ENCODE measurements at places on chromosomes 6 and 20. TPM values are rescaled to one million over a fixed set of nuclear protein-coding genes. Genes with fewer than 3 reads are reported as not detected.

- DNase-seq, result peak; percentile 25
Observed at GRCh38 chr6:164022632-164023031, 608.1 kb downstream of the QKI start.

GRCh38 chr6:43952746-43953145 is 174.5 kb downstream of the MRPL14 start:
- DNase-seq, result peak; percentile 52

GRCh38 chr6:6616656-6617055 is 28.1 kb downstream of the LY86 start:
- no peak for DNase-seq

- no peak for DNase-seq
Observed at GRCh38 chr6:128078276-128078675, 177.4 kb upstream of the THEMIS start.

DNA sequence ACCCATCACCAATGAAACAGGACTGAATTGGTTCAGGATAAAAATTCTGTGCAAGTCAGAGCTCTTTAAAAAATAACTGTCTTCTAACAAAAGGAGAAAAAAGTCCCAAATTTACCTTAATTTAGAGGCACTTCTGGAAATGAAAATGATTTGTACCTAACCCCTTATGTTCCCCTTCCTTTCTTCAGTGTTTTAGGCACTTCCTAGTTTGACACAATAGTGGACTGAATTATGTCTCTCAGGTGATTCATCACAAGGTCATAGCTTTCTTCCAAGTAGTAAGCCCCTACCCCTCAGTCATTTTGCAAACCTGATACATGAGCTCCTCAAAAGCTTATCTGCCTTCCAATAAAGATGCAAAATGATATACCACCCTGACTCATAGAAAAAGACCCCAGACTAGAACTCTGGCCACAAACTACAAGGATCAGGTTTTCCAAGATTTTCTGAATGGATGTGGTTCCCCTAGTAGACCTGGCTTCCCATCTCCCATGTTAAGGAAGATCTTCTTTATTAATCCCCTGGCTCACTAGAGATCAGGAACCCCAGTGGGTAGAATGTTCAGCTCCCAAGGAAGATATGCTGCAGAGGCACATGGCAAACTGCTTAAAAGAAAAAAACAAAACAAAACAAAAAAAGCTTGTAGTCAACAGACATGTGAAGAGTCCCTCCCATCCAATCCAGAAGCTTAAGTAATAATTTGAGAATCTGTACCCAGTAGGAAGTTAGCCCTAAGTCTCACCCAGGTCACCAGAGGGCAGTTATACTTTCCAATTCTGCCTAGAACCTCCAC is 3.6 kb downstream of the PPP1R10 start:
- no peak for DNase-seq

DNA sequence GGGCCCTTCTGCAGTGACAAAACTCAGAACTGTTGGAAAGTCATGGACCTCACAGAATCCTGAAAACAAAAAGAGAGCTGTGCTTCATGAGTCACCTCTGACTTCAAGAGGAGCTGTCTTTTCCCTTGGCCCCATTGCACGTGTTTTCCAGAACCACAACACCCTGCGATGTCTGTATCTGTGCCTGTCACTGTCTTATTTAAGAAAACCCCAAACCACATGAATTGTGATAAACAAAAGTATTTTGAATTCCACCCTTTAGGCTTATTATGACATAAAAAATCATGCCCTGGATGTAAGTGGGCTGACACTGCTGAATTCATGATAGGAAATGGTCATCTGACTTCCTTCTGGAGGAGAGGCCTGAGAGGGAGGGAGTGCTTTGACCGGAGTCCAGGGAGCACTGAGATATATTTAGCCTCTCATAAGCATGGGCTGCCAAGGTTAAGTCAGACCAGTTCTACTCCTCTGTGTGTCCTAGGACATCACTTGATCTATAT is 96.4 kb upstream of the DUSP22 start:
- no peak for DNase-seq

DNA sequence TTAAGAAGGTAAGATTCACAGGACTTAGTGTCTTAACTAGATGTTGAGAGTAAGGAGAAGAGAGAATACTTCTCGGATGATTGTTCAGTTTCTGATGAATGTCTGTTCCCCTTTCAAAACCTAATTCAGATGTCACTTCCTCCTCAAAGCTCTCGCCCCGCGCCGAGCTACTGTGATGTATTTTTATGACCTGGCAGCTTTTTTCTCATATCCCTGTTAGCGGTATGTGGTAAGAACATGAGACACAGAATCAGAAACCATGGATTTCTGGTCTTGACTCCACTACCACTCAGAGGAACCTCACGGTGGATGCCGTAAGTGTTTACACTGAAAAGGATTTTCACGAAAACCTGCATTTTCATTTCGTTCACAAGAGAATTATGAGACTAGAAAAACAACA is 48.4 kb downstream of the CEP43 start:
- no peak for DNase-seq

DNA sequence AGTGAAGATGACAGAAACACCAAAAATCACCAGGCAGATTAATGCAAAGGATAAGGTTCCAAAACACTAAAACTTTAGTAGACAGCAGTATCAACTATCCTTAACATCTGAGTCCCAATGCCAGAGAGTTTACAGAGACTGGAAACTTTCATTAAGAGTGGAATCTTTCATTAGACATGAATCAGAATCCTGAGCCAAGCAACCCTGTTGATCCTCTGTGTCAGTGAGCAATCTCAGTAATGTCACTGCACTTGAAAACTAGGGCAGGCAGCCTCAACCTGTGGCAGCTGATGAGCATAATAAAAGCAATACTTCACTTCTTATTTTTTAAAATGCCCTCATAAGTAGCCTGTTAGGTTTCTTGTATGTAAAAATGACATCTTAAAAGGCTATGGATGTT is 252.8 kb upstream of the PLN start:
- DNase-seq, result no peak

- DNase-seq, result peak; percentile 16
Observed at GRCh38 chr6:136761227-136761922, 30.9 kb downstream of the MAP3K5 start.

GRCh38 chr6:56932910-56933477 is 21.9 kb upstream of the BEND6 start:
- DNase-seq, result no peak

GRCh38 chr6:49549691-49550491 is 577 bp upstream of the C6orf141 start:
- DNase-seq, result no peak

DNA sequence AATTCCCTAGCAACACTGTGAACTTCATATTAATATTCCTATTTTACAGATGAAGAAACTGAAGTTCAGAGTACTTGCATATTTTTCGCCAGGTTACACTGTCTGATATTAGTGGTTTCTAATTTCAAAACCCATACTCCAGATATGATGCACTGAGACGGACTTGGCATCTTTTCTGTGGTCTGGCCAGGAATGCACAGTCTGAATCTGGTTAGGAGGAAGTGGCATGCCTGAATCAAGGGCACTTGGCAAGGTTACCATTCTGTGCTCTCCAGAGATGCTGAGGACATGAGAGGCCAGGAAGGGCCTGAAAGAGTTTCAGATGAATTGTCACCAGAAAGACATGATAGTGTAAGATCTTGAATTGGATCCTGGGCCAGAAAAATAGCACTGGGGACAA is 150.1 kb downstream of the HAO1 start:
- DNase-seq, result no peak

DNA sequence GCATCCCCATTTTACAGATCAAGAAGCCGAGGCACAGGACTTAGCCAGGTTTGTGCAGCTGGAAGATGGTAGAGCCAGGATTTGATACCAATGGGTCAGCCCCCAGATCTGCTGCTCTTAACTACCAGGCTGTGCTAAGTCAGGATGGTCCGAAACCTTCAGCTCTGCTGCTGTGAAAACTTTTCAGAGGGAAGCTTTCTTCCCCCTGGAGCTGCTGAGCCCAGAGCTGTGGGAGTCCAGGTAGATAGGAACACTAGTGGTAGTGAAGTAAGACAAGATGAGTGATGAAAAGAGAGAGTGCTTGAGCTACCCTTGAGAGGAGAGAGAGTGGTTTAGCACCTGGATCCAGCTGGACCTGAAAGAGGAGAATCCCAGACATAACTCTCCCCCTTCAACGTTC is 230.8 kb downstream of the CDH4 start:
- DNase-seq, result no peak

GRCh38 chr20:6802227-6802626 is 34.7 kb downstream of the BMP2 start:
- DNase-seq, result no peak

- peak; percentile 56 for DNase-seq
Observed at GRCh38 chr6:33427585-33428223, 7.8 kb downstream of the SYNGAP1 start.

DNA sequence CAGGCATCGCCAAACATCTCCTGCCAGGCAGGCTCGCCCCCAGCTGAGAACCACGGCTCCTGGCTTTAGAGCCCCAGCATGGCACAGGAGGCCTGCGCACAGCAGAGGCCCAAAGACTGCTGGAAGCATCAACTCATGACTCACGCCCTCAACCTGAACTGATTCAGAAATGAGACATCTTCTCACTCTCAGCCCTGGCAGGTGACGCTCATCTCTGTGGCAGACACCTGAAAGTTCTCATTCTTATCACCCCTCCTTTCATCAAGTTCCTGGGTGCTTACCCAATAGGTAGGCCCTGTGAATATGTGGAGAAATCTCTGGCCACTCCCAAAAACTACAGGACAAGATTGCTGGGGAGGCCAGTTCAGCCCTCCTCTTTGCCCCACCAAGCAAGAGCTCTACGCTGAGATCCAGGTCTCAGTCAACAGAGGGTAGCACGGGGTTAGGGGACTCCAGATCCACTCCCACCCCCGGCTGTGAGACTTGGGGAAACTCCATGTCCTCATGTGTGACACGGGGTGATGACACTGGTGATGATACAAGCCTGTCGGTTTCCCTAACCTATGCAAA is 11.3 kb downstream of the NFATC2 start:
- no peak for DNase-seq

DNA sequence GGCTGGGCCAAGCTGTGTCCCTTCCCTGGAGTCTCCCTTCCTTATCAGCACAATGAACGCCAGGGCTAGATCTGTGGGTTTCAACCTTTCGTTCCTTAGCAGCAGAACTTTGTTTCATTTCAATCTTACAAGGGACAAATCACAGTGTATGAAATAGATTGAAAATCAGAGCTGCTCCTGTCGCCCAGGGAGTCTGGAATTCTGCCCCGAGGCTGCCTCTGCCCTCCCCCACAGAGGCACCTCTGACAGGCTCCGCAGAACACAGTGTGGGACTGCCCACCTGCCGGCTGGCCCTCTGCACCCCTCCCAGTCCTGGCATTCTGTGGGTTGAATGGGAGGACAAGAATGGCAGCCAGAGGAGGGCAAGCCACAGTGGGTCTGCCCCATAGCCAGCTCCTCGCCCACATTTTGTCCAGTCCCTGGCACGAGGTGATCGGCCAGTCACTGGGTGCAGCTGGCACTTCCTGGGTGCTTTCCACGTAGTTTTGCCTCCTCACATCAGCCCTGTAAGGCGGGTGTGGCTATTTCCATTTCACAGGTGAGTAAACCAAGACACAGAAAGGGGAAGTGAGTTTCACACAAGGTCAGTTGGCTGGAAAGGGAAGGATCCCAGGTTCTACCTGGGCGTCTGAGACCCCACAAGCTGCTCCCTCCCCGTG is 26.1 kb downstream of the MANBAL start:
- no peak for DNase-seq

DNA sequence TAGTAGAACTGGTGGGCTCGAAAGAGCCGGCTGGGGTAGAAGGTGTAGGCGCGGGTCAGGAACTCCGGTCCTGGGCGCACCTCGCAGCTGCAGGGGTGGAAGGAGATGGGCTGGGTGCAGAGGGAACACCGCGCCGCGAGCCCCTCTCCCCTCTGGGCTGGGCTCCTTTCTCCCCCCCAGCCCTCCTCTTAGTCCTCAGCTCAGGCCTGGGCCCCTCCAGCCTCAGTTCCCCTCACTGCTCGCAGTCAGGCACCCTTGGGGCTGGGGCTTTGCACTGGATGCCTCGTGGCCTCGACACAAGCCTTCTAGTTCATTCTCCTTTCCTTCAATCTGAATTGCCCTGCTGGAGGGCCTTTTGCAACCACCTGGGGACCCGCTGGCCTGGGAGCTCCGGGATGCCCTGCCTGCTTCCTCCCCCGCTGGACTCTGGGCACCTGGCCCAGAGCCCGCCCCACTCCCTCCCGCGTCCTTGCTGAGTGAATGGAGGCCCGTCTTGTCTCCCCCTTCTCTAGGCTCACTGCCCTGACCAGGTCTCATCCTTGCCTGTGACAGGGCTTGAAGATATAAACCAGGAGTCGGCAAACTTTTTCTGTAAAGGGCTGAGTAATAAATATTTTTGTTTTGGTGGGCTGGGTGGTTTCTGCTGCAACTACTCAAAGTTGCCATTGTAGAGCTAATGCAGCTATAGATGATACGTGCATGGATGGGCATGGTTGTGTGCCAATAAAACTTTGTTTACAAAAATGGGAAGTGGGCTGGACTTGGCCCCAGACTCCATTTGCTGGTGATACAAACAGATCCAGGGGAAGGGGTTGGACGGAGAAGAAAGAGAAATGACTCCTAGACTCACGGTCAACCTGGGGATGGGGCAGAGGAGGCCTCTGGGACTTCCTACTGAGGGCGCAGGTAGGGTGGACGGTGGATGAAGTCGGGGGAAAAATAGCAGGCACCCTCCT is 47.3 kb downstream of the APCDD1L start:
- no peak for DNase-seq

GRCh38 chr6:80501636-80502035 is 395.2 kb downstream of the BCKDHB start:
- no peak for DNase-seq

DNA sequence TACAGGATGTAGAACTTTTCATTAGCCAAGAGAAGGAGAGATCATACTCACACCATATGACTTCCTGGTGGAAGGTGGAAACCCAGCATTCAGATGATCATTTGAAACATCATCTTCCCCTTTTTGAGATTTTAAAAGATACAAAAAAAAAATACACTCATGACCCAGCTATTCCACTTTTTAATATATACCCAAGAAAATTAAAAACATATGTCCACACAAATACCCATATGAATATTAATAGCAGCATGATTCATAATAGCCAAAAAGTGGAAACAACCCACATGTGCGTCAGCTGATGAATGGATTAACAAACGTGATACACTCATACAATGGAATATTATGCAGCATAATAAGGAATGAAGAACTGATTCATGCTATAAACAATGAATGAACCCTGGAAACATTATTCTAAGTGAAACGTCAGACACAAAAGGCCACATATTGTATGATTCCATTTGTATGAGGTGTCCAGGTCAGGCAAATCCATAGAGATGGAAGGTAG is 130.0 kb upstream of the SGK1 start:
- DNase-seq, result no peak

The CYP39A1 gene
- polyA plus RNA-seq, result 0.58 TPM

The HCK gene
- 1.2 TPM for polyA plus RNA-seq

The MUC21 gene
- 0.01 TPM for polyA plus RNA-seq

The FAM83B gene
- polyA plus RNA-seq, result 0.04 TPM

The PI16 gene
- 1.6 TPM for polyA plus RNA-seq

The PEX6 gene
- polyA plus RNA-seq, result 16.5 TPM

The RBPJL gene
- polyA plus RNA-seq, result 0.04 TPM

The TRIM40 gene
- polyA plus RNA-seq, result not detected

The SNAP25 gene
- 0.07 TPM for polyA plus RNA-seq

The AURKA gene
- polyA plus RNA-seq, result 7.5 TPM

The DLL1 gene
- polyA plus RNA-seq, result 1.8 TPM

The ANKRD66 gene
- polyA plus RNA-seq, result not detected

The PLAGL1 gene
- 2.9 TPM for polyA plus RNA-seq

All from psoas muscle (tissue), 8 donors.